Posterior vena cava (tissue), 2 donors: ENCODE measurements at places on chromosomes 12 and 14. TPM values are rescaled to one million over a fixed set of nuclear protein-coding genes. Genes with fewer than 3 reads are reported as not detected.

DNA sequence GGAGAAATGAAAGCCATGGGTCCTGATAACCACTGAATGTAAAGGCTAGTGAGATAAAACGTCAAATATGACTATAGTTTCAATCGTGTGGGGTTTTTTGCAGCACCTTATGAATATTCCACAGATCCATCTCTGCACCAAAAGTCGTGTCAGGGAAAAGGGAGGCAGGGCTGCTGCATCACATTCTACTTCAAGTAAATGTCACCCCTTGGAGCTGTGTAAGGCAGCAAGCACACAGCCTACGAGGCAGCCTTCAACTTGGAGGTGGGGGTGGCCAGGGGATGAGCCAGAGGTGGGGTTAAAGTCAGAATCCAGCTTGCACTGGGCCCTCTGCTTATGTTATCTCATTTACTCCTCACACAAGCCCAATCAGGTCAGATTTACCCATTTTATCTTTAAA is 90.4 kb downstream of the ARMH4 start:
- no peak for DNase-seq

MYH7 gene
- total RNA-seq, result not detected

DNA sequence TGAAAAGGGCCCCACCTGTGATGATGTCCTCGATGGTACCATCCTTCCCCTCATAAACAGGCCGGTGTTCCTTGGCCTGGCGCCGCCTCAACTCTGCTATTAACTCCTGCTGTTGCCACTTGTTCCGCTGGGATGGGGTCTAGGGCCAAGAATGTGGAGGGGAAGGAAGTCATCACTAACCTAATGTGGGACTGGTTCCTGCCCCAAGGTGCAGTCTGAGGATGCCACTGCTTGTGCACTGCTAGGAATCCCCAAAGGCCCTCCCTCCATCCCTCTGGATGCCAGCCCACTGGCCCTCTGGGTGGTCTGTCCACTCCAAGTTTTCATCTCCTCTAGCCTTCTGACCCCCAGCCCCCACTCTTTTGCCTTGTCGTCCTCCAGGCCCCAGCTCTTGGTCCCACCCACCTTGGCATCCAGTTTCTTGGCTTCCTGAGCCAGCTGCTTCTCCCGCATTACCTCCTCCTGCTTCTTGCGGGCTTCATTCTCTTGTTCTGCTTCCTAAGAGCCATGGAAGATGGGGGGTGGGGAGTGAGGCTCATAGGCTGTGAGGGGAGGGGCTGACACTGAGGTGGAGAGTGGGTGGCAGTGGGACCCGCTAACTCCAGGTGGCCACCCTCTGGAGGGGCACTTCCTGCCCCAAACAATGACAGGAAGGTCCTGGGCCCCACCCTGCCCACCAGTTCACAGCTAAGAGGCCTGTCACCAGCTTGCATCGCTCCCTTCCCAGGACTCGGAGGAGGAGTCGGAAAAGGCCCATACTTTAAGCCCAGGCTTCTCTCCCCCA is 23.7 kb downstream of the PRPF40B start:
- DNase-seq, result no peak

- DNase-seq, result no peak
Observed at GRCh38 chr14:68088451-68088854, 268.9 kb downstream of the RAD51B start.

- DNase-seq, result no peak
Observed at GRCh38 chr14:33465846-33466700, 484.8 kb downstream of the EGLN3 start.

KLRC2 gene
- total RNA-seq, result 0.46 TPM

DNA sequence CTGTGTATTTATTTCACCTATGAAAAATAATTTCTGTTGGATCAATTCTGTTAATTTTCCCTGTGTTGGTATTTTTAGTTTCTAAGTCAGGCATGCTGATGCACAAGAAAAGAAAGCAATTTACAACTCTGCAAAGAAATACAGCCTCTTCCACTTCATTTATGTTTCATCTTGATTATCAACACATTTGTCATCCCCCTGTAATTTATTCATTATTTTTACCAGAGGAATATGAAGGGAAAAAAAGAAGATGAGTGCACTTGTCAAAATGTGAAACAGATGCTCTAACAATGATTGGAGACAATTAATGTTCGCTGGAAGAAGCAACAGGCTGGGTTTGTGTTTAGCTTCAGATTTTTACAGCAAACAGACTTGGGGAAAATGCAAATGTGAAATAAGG is 958.5 kb upstream of the SEL1L start:
- DNase-seq, result no peak

TMEM233 gene
- total RNA-seq, result 0.90 TPM

DNA sequence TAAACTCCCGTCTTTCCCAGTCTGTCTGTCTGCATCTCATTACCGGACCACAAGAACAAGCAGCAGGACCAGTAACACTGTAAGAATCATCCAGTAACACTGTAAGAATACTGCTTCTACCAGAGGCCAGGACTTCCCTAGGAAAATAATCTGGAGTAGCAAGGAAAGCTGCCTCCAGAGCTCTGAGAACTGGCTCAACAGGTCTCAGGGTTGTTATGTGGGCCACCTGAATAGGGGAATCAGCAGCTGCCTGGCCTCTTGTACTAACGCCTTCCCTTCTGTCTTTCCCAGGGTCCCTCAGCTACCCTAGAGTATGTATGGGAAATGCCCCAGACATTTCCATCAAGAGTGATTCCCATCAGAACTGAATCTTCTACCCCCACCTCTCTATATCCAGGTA is 954 bp upstream of the SLC39A2 start:
- DNase-seq, result no peak

GRCh38 chr12:95634622-95635621 is 83.6 kb upstream of the USP44 start:
- DNase-seq, result no peak
